ENCODE measurements at places on chromosomes 5 and 9. TPM values are rescaled to one million over a fixed set of nuclear protein-coding genes. Genes with fewer than 3 reads are reported as not detected.

The LCN12 gene
- 11.3 TPM for total RNA-seq

The TLE1 gene
- 17.1 TPM for total RNA-seq

The PSMD5 gene
- 12.8 TPM for total RNA-seq

The GRIN1 gene
- not detected for total RNA-seq

The LRRC19 gene
- not detected for total RNA-seq

GRCh38 chr5:68181039-68181599 is 34.4 kb upstream of the PIK3R1 start:
- H3K27ac ChIP-seq, result no peak overlapping the region
- no peak for DNase-seq
- H3K4me3 ChIP-seq, result no peak overlapping the region
- H3K27me3 ChIP-seq, result no peaks in the 10 kb centered on the region
- H3K36me3 ChIP-seq, result no peaks in the 10 kb centered on the region

GRCh38 chr5:101995585-101995984 is 300.5 kb downstream of the SLCO4C1 start:
- no peak overlapping the region for H3K4me3 ChIP-seq
- no peak for DNase-seq
- no peaks in the 10 kb centered on the region for H3K27me3 ChIP-seq
- H3K4me1 ChIP-seq, result no peaks in the 10 kb centered on the region
- H3K27ac ChIP-seq, result no peak overlapping the region

DNA sequence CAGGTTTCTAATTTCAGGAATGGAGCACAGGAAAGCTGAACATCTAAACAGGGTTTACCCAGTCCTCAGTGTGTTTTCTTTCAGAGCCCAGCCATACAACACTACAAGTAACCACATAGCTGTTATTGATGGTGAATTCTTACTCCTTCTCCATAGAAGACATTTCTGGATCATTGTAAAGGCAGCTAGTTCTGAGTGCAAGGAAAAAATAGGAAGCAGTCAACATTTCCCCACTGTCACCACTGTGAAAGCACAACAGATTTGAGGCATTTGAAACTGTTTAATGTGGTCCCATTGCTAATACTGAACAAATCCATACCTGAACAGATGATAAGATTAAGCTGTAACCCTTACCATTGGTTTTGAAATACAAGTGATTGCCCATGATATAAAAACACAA is 145.0 kb upstream of the PCA3 start:
- H3K27me3 ChIP-seq, result no peaks in the 10 kb centered on the region
- DNase-seq, result no peak
- no peaks in the 10 kb centered on the region for H3K36me3 ChIP-seq
- peaks cover 25% of the 10 kb centered on the region for H3K4me1 ChIP-seq
- H3K4me3 ChIP-seq, result no peak overlapping the region

- no peak overlapping the region for H3K27ac ChIP-seq
- no peaks in the 10 kb centered on the region for H3K36me3 ChIP-seq
- peak overlapping the region; percentile 61 for H3K4me3 ChIP-seq
- no peak for DNase-seq
- H3K27me3 ChIP-seq, result no peaks in the 10 kb centered on the region
- H3K4me1 ChIP-seq, result peaks cover 19% of the 10 kb centered on the region
These were observed 140.1 kb upstream of the PALM2AKAP2 start for GRCh38 chr9:109639674-109640579.

GRCh38 chr9:124778575-124779367 is 1.8 kb downstream of the OLFML2A start:
- H3K27ac ChIP-seq, result peak overlapping the region; percentile 68
- peak; percentile 44 for DNase-seq
- no peaks in the 10 kb centered on the region for H3K27me3 ChIP-seq

- H3K4me3 ChIP-seq, result no peak overlapping the region
- DNase-seq, result no peak
- H3K36me3 ChIP-seq, result peaks cover 13% of the 10 kb centered on the region
- no peaks in the 10 kb centered on the region for H3K4me1 ChIP-seq
These were observed 15.7 kb downstream of the SCGB3A1 start for GRCh38 chr5:180575571-180575970.

DNA sequence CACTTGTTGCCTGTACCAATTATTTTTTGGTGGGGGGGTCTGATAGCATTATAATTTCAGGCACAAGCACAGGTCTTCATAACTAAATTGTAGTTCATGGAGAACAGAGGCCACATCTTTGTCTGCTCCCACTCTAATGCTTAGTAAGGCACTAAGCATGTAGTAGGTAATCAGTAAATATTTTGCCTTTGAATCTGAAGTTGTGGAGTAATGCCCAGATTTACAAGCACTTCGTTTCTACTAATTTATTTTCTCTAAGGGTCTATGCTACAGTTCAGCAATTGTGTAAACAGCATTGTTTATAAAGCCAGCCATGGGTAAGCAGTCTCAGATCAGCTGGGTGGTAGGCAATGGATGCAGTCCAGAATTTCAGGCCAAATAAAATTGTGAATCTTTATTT is 78.6 kb downstream of the GRIA1 start:
- DNase-seq, result no peak
- H3K36me3 ChIP-seq, result no peaks in the 10 kb centered on the region
- H3K4me3 ChIP-seq, result no peak overlapping the region

DNA sequence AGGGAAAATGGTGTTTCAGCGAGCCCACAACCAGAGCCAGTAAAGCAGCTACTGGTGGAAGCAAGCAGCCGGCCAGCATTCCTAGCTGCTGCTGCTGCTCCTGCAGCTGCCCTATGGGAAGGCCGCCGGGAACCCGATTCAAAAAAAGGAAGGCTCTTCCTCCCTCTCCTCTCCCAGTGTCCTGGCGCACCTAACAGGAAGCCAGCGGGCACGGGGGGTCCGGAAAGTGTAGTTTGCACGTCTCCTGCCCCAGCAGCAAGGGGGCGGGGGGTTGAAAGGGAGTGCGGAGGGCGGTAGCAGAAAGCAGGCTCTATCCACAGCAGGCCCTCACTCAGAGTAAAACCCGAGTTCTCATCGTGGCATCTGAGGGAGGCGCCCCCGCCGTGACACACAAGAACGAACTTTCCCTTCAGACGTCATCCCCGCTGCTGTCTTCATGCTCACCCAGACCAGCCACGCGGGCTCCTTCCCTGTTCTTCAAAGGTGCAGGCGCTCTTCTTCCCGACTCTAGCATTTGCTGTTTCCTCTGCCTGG is 16.5 kb downstream of the GRXCR2 start:
- DNase-seq, result peak; percentile 78
- no peaks in the 10 kb centered on the region for H3K36me3 ChIP-seq
- peak overlapping the region; percentile 38 for H3K4me3 ChIP-seq
- H3K27ac ChIP-seq, result peak overlapping the region; percentile 58

GRCh38 chr5:20102293-20102692 is 114.3 kb upstream of the CDH18 start:
- no peaks in the 10 kb centered on the region for H3K27me3 ChIP-seq
- no peak overlapping the region for H3K27ac ChIP-seq
- no peaks in the 10 kb centered on the region for H3K36me3 ChIP-seq
- no peaks in the 10 kb centered on the region for H3K4me1 ChIP-seq

- H3K4me1 ChIP-seq, result no peaks in the 10 kb centered on the region
- no peak for DNase-seq
- H3K36me3 ChIP-seq, result no peaks in the 10 kb centered on the region
- no peak overlapping the region for H3K27ac ChIP-seq
- no peak overlapping the region for H3K4me3 ChIP-seq
These were observed 1.5 kb upstream of the TMED7 start for GRCh38 chr5:115627295-115627865.

DNA sequence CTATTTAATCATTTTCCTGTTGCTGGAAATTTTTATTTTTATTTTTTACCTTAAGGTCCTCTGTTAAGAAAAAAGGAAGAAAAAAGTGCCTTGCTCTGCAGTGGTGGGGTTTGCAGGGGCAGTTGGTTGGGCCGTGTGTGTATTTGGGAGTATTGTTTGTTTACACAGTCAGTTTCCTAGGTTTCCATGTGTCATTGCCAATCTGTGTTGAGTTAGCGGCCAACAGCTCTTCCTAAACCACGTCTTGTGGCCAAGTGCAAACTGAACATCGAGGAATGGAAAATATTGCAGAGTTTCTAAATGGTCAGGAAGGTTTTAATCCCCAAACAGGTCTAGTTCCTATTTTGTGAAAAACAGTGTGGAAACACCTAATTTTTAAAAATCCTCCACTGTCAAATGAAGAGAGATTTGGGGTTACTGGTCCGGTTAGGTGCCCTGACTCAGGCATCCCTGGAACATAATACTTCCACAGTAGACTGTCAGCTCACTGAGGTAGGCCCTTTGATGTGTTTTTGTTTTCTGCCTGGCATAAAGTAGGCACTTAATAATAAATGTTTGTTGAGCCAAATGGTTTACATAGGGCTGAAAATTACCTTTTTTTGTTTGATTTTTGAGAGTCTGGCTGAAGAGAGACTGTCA is 37.0 kb downstream of the MAMDC2 start:
- DNase-seq, result peak; percentile 81
- no peaks in the 10 kb centered on the region for H3K4me1 ChIP-seq
- H3K36me3 ChIP-seq, result no peaks in the 10 kb centered on the region

DNA sequence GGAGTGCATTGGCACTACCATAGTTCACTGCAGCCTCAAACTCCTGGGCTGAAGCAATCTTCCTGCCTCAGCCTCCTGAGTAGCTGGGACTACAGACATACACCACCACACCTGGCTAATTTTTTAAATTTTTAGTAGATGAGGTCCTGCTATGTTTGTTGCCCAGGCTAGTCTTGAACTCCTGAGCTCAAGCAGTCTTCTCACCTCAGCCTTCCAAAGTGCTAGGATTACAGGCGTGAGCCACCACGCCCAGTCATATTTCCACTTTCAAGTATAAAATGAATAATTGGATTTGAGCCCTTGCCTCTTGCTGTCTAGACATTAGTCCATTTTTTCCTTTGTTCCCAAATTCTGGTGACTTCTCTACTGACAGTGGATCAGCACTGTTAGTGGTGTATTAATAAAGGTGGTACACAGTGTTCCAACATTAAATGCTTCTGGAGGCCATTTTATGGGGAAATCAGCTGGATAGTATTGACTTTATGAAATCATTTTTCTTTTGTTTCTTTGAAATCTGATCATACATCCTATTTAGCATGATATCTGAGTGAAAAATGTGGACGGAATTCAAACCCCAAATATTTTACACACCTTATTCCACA is 15.9 kb downstream of the ATP6V0E1 start:
- H3K4me1 ChIP-seq, result no peaks in the 10 kb centered on the region
- H3K27ac ChIP-seq, result peak overlapping the region; percentile 8
- no peak for DNase-seq
- H3K4me3 ChIP-seq, result no peak overlapping the region
- H3K27me3 ChIP-seq, result no peaks in the 10 kb centered on the region
- peaks cover 25% of the 10 kb centered on the region for H3K36me3 ChIP-seq

- H3K36me3 ChIP-seq, result no peaks in the 10 kb centered on the region
- H3K27me3 ChIP-seq, result no peaks in the 10 kb centered on the region
- no peaks in the 10 kb centered on the region for H3K4me1 ChIP-seq
- no peak overlapping the region for H3K27ac ChIP-seq
- no peak overlapping the region for H3K4me3 ChIP-seq
These were observed 39.6 kb downstream of the CTSL start for GRCh38 chr9:87765521-87765920.

DNA sequence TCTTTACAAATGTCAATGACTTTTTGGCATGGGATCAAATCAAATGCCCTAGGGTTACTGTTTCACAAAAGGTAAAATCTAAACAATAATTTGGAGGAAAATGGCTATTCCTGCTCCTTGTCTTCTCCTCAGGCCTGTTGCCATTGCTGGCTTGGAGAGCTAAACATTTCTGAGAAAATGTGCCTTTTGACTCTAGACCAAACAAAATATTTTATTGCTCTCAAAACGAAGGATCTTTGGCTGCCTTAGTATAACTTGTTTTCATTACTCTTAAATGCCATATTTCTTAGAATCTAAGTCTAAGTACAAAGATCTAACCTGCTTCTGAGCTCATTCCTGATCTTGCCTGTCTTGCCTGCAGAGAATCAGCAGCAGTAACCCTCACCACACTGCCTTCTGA is 116.6 kb downstream of the MUSK start:
- H3K4me3 ChIP-seq, result no peak overlapping the region
- H3K27ac ChIP-seq, result no peak overlapping the region
- no peaks in the 10 kb centered on the region for H3K36me3 ChIP-seq

DNA sequence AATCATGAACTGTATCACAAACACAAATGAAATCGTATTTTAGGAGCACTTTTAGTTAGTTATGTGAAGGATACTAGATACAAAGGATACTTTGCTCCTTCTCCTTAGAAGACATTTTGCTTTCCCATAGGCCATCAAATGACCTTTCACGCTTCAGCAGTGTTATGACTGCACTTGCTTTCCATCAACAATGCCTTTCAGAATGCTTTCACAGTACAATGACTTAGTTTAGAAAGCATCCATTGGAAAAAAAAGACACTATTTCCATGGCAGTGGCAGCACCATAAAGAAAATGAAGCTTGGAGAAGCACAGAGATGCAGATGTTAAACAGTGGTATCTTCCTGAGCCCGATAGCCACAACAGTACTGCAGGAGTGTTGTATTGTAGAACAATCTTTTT is 203.9 kb downstream of the PCSK1 start:
- no peak for DNase-seq
- no peaks in the 10 kb centered on the region for H3K27me3 ChIP-seq
- no peaks in the 10 kb centered on the region for H3K36me3 ChIP-seq
- H3K4me3 ChIP-seq, result no peak overlapping the region
- no peak overlapping the region for H3K27ac ChIP-seq

- H3K27me3 ChIP-seq, result no peaks in the 10 kb centered on the region
- peaks cover 19% of the 10 kb centered on the region for H3K4me1 ChIP-seq
- H3K36me3 ChIP-seq, result no peaks in the 10 kb centered on the region
- no peak for DNase-seq
- H3K27ac ChIP-seq, result no peak overlapping the region
These were observed 219.0 kb upstream of the PIK3R1 start for GRCh38 chr5:67996596-67996995.

Data from right atrium auricular region (tissue), 2 donors.